Islet precursor cell (in vitro differentiated cells): ENCODE measurements at places on chromosomes 7 and 10.
A peak's percentile ranks its signal among the peaks of the same experiment; 100 is the strongest.

GRCh38 chr10:12158111-12158510 is 28.6 kb downstream of the SEC61A2 start:
- no peak for DNase-seq

DNA sequence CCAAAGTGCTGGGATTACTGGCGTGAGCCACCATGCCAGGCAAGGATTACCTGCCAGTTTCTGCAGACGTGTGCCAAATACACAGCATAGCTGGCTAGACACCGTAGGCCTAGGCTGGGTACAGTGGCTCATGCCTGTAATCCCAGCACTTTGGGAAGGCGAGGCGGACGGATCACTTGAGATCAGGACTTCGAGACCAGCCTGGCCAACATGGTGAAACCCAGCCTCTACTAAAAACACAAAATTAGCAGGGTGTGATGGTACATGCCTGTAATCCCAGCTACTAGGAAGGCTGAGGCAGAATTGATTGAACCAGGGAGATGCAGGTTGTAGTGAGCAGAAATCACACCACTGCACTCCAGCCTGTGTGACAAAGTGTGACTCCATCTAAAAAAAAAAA is 868 bp downstream of the RFC2 start:
- no peak for DNase-seq

DNA sequence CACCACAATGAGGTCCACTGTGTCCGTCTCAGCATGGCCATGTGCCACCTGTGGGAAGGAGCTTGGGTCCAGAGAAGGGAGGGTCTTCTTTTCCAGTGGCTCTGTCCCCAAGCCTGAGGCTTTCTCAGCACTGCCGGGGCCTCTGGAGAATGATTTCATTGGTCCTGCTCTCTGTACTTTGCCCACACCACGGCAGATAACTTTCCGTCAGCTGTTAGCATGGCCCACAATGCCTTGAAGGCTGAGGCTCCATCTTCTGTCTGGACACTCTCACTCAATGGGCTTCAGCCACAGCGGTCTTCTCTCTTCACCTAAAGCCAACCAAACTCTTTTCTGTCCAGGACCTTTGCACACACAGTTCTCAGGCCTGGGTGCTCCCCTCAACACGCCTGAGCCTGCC is 192.5 kb downstream of the CXCL12 start:
- DNase-seq, result no peak

DNA sequence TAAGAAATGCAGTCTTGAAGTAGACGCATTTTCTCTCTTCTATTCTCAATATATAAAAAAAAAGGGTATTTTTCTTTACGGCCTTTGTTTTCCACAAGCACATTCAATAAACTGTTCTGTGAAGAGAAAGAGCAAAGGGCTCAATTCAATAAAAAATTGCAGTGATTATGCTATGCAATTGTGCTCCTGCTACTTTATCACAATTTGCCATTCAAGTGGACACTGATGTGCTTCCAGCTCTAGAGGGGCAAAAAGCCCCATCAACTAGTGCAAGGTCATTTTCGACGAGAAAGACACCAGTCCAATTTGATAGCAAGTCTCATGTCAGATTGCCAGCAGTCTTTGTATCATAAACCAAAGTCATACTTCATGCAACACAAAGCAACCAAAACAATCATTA is 82.6 kb upstream of the THSD7A start:
- DNase-seq, result no peak

DNA sequence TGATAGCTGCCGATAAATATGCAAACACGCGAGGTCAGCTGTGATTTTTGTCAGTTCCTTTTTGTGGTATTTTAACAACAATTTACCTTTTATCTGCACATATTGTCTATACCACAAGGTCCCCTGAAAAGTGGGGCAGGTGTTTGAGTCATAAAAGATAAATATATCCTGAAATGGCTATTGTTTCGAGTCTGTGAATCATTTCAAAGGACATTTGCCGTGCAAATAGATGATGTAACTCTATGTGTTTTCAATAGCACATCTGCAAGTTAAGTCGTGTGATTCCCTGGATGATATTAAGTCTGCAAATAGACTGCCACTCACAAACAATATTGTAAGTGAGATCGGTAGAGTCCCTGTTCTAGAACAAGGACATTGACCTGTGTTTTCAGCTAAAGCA is 193.0 kb upstream of the PITRM1 start:
- DNase-seq, result no peak

- DNase-seq, result no peak
Observed at GRCh38 chr10:32650246-32650655, 204.3 kb downstream of the CCDC7 start.

DNA sequence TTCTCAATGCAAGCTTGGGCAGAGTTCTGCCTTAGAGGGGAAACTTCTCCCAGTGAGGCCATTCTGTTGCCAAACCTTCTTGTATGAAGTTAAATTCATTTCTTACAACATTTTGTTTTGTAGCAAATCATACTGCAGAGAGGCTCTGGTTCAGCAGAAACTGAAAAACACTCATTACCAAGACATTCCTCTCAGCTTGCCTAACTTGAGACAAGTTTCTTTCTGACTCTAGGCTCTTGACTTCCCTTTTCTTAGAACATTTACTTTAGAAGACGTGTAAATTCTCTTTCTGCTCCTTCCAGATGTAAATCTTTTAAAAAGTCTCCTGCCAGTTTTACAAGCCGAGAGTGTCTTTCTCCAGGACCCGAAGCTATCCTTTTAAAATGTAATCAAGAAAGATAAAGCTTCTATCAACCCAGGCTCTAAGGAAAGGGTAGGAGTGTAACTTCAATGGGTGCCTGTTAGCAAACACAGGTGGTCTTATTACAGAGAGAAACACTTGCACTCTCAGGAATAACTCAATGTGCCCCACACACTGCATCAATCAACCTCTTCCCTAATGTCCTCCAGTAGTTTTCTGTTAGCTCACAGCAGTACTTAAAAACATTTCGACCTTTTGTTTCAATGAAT is 80.5 kb upstream of the TAS2R16 start:
- DNase-seq, result no peak

- DNase-seq, result no peak
Observed at GRCh38 chr7:117208257-117208656, 114.6 kb downstream of the WNT2 start.

DNA sequence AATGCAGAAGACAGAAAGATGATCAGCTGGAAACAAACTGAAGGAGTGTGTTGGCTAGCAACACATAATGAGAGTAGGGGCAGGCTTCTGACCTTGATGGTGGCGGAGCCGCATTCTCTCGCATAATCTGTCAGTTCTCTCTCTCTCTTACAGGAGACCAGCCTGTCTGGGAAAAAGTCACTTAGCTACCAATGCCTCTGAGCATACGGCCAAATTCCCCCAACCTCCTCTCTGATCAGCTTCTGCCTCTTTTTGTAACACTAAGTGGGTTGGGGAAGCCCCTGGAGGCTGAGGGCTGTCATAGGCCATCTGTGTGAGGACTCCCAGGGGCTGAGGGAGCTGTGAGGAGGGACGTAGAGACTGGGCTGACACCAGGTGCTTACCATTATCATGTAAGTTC is 104.6 kb downstream of the HIPK2 start:
- no peak for DNase-seq

DNA sequence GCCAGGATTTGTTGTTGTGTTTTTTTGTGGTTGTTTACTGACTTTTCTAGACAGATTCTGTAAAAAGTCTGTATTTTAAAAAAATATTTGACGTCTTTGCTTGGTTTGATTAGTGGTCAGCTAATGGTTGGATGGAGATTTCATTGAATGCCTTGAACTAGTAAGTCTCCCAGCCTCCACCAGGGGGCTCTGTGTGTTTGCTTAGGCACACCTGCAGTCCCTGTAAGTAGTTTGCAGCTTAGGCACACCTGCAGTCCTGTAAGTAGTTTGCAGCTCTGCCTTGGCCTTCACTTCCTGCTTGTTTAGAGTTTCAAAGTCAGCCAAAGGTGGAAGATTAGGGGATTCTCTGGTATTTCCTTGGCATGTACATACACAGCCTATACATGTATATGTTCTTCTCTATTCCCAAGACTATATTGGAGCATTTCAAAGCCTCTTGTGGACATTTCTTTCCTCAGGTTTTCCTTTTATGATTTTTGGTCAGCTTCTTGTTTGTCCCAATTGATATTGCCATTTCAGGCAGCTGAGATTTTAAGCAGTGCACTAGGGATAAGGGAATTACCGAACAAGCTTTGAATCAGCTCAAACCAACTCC is 101.6 kb downstream of the CCSER2 start:
- DNase-seq, result peak; percentile 87

GRCh38 chr7:43112941-43113621 is 634 bp downstream of the HECW1 start:
- DNase-seq, result peak; percentile 83

DNA sequence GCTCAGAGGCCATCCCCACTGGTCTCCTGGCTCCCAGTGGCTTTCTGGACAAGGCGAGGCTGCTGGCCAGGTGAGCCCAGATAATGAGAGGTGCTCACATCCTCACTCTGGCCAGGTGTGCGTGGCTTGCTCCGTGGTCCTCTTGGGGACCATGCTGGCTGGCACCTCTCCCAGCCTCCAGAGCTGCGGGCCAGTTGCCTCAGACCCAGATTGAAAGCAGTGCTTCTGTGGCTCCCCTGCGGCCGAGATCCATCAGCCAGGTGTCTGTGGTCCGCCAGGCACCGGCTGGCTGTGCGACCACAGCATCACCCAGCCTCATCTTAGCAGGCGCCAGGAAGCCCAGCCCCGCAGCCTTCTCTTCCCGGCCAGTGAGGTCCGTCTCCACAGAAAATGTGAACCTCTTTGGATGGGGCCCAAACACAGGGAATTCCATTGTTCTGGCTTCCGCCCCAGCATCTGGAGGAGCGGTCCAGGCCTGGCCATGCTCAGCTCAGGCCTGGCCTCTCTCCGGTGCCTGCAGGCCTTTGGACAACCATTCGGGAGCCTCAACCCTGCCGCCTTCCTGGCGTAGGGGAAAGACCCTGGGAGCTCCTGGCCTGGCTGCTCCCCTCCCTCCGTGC is 5.2 kb upstream of the TTYH3 start:
- DNase-seq, result no peak

DNA sequence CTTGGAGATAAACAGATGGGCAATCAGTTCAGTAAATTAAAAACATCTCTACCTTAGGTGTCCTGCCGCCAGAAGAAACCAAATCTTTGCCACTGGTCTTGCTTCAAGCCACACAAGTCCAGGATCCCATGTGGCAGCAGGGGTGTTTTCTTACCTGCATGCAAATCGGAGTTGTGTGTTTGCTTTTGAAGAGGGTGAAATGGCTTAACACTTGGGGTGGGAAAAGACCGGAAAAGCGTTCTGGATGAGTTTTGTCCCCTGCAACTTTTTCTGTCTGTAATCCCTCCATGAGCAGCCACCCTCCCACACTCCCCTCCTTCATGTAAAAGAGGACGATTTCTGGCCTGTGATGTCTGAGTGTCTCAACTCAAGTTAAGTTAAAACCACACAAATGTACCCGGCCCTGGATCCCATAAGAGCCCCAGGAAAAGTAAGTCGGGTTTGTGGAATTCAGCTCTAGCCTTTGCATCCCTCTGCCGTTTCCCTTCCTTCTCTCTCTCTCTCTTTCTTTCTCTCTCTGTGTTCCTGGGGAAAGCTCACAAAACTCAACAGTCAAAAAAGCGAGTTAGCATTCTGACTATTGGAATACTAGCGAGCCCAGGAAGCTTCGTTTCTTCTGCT is 178.5 kb downstream of the TCF7L2 start:
- DNase-seq, result peak; percentile 58

- DNase-seq, result peak; percentile 50
Observed at GRCh38 chr10:86654411-86655172, at the start of gene OPN4. Gene OPN4, plus strand, starts transcription at chr10:86654547. Its CDS starts 237 bp downstream, at chr10:86654784.

- DNase-seq, result no peak
Observed at GRCh38 chr10:287026-287709, 151.9 kb downstream of the ZMYND11 start.

- DNase-seq, result no peak
Observed at GRCh38 chr7:158414486-158414961, 173.1 kb downstream of the PTPRN2 start.

DNA sequence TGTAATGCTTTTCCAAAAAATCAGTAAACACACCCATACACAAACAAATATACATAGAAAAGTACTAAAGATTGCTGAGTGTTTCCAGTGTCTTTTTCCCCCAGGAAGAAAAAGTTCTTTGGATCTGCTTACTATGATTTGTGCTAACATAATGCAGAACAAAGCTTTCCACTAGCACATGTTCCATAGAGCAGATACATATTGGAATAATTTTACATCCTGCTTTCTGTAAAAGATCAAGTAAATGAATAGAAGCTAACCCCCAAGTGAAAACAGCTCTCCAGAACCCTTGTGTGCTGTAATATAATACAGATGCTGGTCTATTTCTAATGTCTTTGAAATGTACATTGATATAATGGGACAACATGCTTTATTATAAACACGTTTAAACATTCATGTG is 125.5 kb downstream of the PON1 start:
- no peak for DNase-seq

DNA sequence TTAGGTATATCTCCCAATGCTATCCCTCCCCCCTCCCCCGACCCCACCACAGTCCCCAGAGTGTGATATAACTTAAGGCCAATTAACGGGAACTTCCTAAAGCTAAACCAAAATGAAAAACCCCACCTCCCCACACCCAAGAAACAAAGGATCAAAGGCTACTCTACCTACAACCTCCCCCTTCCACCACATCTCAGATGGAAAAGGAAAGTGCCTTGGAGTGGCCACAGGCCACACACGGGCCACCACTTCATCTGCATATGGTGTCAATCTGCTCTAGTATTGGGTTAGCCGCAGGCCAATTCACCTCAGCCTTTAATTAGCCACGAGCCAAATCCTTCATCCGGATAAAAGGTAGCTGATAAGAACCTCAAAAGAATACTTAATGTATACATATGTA is 19.6 kb downstream of the CSTF2T start:
- no peak for DNase-seq

- DNase-seq, result no peak
Observed at GRCh38 chr10:115654961-115655360, 561.8 kb downstream of the ATRNL1 start.

DNA sequence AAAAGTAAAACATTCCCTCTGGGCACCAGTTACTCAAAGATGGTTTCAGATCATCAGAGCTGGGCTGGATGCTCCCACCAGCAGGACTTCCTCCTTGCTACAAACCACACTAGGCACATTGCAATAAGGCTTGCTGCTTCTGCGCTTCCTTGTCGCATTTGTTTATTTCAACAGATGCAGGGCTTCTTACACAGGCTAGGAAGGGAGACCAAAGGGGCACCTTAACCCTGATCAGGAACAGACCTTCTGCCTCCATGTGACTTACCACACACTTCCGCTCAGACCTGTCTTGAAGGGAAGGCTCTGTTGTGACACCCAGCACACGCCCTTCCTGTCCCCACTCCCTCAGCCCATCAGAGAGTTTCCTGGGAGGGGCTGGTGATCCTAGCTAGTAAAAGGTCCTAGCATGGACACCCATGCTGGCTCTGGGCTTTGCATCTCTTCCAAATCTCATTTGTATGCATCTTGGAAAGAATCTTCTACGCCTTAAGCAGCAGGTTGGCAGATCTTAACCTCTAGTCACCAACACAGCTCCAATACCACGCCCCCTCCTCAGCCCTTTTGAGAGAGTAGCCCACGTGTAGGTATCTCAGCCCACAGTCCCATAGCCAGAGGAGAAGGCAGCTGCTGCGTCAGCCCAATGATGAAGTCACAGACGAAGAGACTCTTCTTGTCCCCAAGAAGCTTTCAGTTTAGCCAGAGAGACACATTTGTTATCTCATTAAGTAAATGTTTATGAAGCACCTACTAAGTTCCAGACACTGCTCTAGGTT is 47.1 kb upstream of the SVIL start:
- DNase-seq, result no peak

- no peak for DNase-seq
Observed at GRCh38 chr10:92750791-92751533, 61.2 kb downstream of the HHEX start.

- DNase-seq, result no peak
Observed at GRCh38 chr7:43215061-43215460, 102.6 kb downstream of the HECW1 start.
